ENCODE measurements at places on chromosomes 12 and 14.

GRCh38 chr14:36013483-36013882, 163.0 kb downstream of the PTCSC3 start:
- no peak for DNase-seq

GRCh38 chr14:72597252-72598233, 296.4 kb downstream of the DPF3 start:
- DNase-seq = no peak

DNA sequence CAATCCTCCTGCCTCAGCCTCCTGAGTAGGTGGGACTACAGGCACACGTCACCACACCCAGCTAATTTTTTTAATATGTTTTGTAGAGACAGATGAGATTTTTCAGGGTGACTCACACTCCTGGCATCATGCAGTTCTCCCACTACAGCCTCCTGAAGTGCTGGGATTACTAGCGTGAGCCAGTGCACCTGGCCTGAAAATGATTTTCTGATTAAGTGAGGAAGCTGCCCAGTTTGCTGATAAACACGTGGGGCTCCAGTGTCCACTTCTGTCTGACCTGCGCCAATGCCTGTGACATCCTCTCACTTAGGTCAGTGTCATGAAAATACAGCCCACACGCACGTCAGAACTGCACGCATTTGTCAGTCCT, 37.0 kb upstream of the SFSWAP start:
- DNase-seq = no peak

DNA sequence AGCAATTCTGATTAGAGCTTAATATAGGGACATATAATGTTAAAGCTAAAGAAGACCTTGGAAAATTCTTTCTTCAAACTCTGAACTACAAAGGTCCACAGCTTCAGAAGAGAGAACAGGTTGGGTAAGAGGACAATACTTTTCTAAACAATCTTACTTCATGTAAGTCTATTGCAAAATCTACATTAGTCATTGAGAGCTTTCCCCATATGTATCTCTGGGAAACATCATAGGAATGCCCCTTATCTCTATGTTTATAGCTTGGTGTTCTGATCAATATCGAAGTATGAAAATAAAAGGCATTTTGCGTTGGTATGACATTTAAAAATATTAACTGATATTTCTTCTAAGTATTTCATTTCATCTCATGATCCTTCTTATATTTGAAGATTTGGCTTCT, 962.6 kb downstream of the AACS start:
- no peak for DNase-seq

DNA sequence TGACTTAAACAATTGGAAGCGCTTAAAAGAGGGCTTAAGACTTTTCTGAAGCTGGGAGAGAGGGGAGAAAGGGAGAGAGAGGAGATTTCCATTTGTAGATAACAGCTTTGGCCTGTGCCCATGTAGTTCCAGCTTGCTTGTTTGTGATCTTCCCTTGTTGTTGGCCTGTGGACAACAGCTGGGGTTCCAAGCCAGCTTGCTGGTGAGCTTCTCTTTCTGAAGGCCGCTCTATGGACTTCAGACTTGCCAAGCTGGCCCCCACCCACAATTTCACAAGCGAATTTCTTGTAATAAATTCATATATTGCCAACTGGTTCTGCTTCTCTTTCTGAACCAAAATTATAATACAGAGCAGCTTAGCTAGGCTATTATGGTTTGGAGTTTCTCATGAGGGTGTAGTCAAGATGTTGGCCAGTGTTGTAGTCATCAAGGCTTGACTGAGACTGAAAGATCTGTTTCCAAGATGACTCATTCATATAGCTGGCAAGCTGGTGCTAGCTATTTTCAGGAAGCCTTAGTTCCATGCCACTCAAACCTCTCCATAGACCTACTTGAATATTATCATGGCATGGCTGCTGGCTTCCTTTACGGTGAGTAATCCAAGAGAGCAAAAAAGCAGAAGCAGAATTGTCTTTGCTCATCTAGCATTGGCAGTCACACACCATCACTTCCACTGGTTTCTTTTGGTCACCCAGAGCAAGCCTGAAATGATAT, 89.4 kb downstream of the ATP23 start:
- no peak for DNase-seq

GRCh38 chr14:94282991-94283723, 9.9 kb downstream of the SERPINA10 start:
- no peak for DNase-seq

GRCh38 chr12:91913124-91913523, 232.5 kb downstream of the BTG1 start:
- DNase-seq = no peak

GRCh38 chr12:30795410-30796312, 40.9 kb upstream of the CAPRIN2 start:
- DNase-seq = peak; percentile 61

GRCh38 chr12:75997658-75998057, 33.9 kb downstream of the PHLDA1 start:
- DNase-seq = no peak

DNA sequence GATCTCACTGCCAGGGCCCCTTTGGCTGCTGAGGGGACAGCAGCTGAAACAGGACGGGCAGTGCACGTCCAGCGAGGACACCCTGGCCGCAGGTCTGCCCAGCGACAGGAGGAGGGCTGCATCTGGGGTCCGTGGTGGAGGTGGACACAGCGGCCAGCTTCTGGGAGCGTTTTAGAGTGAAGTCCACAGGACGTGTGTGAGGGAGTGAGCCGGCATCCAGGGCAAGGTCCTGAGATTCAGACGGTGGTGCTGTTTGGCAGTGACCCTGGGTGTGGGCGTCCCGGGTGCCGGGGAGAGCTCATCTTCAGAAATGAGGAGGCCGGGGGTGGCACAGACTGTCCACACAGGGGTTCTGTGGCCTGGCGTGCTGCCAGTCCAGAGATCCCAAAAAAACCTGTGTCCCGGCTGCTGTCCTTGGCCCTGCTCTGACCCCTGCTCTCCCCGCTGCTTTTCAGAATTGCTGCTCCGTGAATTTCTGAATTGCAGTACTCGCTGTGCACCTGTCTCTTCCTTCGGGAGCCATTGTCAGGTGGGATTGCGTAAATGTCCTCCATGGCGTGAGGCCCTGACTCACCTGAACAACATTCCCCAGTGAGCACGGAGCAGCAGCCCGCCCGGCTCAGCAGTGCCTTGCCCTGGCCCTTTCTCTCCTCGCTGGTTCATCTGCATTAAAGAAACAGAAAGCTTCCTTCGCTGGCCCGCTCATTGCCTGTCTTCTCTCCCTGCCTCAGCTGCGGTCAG, 183.5 kb upstream of the C14orf180 start:
- peak; percentile 76 for DNase-seq

- DNase-seq = no peak
Measured at GRCh38 chr14:80658155-80658554, 283.4 kb downstream of the CEP128 start.

GRCh38 chr14:57533214-57533613, 39.6 kb upstream of the CCDC198 start:
- DNase-seq = no peak

- no peak for DNase-seq
Measured at GRCh38 chr12:71440763-71441748, 1.5 kb downstream of the LGR5 start.

DNA sequence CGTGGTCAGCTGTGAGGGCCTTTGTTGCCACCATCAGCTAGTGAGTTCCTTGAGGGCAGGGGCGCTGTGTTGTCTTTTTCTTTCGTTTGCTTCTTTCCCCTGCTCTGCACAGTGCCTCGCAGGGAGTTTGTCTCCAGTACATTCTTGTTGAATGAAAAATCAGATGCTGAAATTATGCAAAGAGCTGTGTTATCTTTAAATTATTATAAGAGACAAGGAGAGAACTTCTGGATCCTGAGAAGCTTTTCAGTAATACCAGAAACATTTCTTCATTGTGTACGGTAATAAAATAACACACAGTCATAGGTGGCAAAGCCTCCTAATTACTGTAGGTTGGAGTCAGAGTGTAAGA, 14.9 kb downstream of the EML1 start:
- no peak for DNase-seq

GRCh38 chr12:106123551-106124081, 15.1 kb downstream of the NUAK1 start:
- DNase-seq = no peak

DNA sequence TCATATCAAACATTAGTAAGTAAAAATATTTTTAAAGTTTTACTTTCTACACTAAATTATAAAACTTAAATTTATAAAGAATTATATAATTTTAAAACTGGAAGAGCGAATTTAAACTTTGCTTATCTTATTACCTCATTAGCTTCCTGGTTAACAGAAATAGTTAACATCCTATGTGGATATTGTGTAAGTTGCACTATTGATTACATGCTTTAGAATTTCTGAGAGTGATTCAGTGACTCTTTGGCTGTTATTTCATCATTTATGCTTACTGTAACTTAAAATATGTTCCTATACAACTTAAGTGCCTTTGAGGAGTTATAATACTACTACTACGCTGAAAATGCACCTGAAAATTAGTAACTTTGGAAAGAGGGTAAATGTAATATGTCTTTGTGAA, 101.4 kb downstream of the FOXA1 start:
- DNase-seq = no peak

DNA sequence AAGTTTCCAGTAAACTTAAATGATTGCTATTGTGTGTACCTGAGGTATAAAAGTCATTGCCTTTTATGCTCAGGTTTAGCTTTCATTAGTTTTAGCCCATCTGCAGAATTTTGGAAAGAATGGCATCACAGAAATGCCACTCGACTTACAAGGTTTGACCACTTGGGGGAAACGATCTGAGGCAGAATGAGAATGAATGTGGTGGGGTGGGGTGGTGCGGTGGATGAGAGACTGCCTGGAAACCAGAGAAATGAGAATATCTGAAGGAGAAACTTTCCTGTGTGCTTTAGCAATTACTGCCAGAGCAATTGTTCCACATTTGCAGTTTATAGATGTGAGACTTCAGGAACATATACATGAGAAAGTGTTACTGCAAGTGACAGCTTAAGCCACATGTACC, 225.4 kb upstream of the PDE3A start:
- no peak for DNase-seq

GRCh38 chr14:101823511-101824120, 62.1 kb downstream of the PPP2R5C start:
- DNase-seq = no peak

- DNase-seq = peak; percentile 43
Measured at GRCh38 chr14:104856157-104856868, 8.8 kb upstream of the CEP170B start.

- DNase-seq = no peak
Measured at GRCh38 chr12:14952299-14952921, 9.0 kb downstream of the ARHGDIB start.

DNA sequence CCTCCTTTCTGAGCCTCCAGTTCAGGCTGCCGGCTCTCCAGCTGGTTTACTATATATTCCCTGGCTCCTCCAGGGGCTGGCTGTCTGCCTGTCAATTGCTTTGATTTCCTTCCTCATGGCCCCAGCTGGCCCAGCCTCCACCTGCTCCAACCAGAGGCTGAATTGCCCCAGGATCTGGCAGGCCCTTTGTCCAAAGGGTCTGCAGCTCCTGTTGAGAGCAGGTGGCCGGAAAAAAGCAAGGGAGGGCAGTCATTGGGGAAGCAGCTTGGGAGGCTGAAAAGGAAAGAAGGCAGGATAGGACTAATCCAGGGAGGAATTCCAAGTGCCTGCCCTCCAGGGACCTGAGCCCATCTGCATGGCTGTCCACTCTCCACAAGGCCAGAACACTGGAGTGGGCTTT, 25.3 kb downstream of the PAH start:
- DNase-seq = no peak

GRCh38 chr14:67982711-67983608, 163.4 kb downstream of the RAD51B start:
- no peak for DNase-seq

DNA sequence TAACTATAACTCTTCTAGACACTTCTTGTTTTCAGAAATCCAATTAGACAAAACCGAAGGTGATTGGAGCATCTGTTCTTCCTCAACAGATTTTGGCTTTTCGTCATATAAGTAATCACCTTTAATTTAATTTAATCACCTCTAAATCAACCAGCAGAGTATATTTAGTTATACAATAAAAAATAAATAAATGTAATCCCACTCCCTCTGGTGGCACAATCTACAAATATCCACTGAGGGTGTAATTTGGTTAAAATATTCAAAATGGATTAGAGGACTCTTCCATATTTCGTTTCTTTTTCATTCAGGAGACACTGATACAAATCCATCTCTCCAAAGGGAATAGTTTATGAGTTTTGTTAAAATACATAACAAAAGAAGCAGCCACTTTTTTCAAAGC, 18.3 kb upstream of the SLC35F4 start:
- DNase-seq = no peak

GRCh38 chr14:61368114-61368710, 46.8 kb downstream of the PRKCH start:
- DNase-seq = no peak

DNA sequence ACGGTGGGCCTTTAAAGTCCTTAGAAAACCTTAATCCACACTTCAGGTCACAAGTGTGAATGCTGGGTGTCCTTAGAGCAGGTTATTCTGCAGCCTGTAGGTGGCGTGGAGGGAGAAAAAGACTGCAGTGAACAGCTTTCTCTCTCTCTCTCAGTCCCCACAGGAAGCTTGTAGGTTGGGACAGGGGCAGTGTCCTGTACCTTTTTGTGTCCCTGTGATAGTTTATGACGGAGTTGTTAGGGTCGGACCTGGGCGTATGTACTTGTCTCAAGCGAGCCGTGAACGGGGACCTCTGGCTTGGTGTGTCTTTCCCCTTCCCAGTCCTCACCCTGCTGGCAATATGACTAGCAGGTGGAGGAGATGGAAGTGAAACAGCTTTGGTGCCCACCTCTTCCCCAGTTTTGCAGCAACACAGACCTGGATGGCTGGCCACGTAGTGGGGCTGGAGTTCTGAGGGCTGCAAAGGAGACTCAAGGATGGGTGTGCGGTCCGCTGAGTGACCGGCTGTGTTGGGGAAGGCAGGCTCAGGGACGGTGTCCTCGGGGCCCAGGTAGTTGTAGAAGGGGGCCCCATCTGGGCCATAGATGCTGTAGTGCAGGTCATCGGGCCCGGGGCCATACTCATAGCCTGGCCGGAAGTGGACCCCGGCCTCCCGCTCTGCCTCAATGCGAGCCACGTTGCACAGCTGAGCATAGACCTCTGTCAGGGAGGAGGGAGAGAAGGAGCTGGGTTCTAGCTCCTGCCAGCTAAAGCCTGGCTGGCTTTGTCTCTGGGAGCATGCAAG, 8.9 kb downstream of the ISCA2 start:
- no peak for DNase-seq
